NCI-H774 (cell line): ENCODE measurements at places on chromosomes 7 and 10.

GRCh38 chr10:17202999-17203398, 1.5 kb upstream of the TRDMT1 start:
- no peak for DNase-seq

GRCh38 chr10:24862589-24862988, 89.8 kb downstream of the PRTFDC1 start:
- DNase-seq, result no peak

- no peak for DNase-seq
Measured at GRCh38 chr7:89661876-89662275, 492.4 kb upstream of the STEAP1 start.

- no peak for DNase-seq
Measured at GRCh38 chr10:126919426-126919825, 14.2 kb downstream of the DOCK1 start.

- peak; percentile 14 for DNase-seq
Measured at GRCh38 chr10:92242910-92243671, 47.8 kb downstream of the CPEB3 start.

DNA sequence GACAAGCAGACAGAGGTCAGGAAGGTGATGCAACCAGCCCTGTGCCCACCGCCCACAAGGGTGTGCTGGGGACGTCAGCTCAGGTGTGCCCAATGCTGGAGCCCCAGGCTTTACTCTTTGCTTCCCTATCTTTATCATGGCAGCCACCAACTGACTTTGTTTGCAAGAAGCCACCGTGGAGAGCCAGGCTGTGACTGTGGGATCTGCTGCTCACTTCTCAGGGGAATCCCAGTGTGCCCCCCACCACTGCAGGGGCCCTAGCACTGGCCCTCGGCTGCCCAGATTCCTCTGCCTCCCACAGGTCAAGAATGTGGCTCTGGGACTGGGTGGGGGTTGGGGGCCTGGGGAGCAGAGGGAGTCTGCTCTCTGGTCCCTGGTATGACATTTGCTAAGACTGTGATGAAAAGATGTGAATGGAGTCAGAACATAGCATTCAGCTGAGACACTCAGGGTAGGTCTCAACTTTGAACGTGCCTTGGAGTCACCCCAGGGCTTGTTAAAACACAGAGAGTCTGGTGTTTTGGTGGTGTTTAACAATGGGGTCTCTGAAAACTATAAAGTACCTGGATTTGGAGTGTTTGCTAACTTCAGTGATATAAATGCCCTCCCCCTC, 47.3 kb downstream of the ARHGAP22 start:
- no peak for DNase-seq

DNA sequence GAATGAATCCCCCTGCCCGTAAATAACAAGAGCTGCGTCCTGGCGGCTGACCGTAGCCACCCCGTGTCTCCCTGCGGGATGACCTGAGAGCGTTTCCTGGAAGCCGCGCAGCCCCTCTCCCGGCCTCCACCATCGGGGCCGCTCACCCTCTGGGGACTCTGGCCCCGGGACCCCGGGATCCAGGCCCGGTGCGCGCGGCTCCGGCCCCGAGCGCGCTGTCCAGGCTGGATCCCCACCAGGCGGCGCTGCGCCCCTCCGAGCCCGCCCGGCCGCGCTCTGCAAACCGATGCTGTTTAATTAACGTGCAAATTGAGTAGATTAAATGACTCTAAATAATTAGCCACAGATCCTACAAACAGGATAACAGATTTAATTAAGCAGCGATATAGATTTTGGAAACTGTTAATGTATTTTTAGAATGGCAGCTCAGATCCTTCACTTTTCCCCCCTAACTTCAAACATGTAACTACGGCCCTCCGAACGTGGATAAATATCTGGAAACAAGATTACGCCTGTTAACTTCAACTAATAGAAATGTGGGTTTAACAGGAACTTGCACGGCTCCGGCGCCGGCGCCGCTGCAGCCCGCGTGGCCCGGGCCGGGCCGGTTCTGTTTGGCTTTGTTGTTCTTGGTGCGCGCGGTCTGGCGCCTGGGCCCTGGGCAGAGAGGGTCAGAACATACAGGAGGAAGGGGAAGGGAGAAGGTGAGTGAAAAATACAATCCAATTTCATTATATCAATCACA, 7.1 kb upstream of the UNCX start:
- DNase-seq, result no peak

DNA sequence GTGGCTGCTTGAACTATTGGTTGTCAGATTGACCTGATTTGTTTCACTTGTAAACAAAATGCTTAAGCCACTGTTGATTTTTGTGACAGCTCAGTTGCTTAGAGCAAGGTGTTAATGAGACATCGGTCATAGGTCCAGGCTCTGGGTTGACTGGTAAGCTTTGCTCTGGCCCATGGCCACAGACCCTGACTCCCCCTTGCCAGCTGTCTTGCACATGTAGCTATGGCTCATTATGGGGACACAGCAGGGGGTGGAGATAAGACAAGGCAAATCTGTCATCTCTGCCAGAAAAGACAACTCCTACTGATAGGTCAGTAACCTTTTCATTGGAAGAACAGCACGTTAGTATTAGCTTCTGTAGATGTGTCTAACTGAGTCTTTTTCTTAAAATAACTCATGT, 95.3 kb downstream of the KAT6B start:
- DNase-seq, result no peak
